ENCODE measurements at places on chromosomes 16 and 17. TPM values are rescaled to one million over a fixed set of nuclear protein-coding genes. Genes with fewer than 3 reads are reported as not detected.

- H3K27ac ChIP-seq, result no peak overlapping the region
- no peak for DNase-seq
Observed at GRCh38 chr16:81813648-81814047, 34.6 kb downstream of the PLCG2 start.

GRCh38 chr16:78375055-78375679 is 275.7 kb downstream of the WWOX start:
- no peak overlapping the region for H3K27ac ChIP-seq
- H3K27me3 ChIP-seq, result no peaks in the 10 kb centered on the region
- no peaks in the 10 kb centered on the region for H3K4me1 ChIP-seq
- DNase-seq, result no peak
- no peaks in the 10 kb centered on the region for H3K36me3 ChIP-seq

DNA sequence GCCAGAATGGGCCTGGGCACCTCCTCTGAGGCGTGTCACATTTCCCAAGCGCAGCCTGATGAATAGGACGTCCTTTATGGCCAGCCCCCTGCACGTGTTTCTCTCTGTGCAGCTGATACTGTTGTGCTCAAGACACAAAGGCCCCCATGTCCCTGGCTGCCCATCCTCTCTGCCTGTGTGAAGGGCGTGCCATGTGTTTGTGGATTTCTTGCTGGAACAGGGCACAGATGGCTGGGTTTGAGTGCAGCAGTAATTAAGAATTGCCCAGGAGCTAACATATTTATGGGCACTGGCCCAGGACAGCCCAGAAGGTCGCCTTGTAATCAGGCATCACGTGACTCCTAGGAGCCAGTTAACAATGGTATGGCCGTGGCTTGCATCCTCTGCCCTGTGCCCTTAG is 181.1 kb downstream of the CCDC182 start:
- DNase-seq, result no peak
- H3K4me3 ChIP-seq, result no peak overlapping the region
- H3K4me1 ChIP-seq, result no peaks in the 10 kb centered on the region

- no peaks in the 10 kb centered on the region for H3K27me3 ChIP-seq
- no peak for DNase-seq
- no peak overlapping the region for H3K4me3 ChIP-seq
- H3K4me1 ChIP-seq, result peaks cover 16% of the 10 kb centered on the region
Observed at GRCh38 chr17:64073771-64074703, 53.6 kb upstream of the ICAM2 start.

DNA sequence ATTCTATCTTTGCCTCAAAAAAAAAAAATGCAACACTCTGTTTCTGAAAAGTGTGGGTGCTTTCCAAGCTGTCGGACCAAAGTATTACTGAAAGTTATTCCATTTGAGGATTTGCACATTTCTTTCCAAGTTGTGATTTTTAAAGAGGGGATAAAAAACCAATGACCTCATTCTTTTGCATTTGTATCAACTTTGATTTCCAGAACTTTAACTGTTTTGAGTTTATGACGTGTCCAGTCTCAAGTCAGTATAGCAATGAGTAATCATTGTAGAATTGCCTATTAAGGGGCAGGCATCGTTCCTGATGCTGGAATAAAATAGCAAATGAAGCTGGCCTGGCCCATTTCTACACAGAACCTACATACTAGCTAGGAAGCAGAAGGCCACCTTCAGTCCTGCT is 229.6 kb upstream of the RBFOX1 start:
- H3K27ac ChIP-seq, result no peak overlapping the region
- no peak for DNase-seq
- no peaks in the 10 kb centered on the region for H3K27me3 ChIP-seq
- no peaks in the 10 kb centered on the region for H3K36me3 ChIP-seq

- H3K36me3 ChIP-seq, result peaks cover 19% of the 10 kb centered on the region
- DNase-seq, result no peak
- H3K4me1 ChIP-seq, result peaks cover 4% of the 10 kb centered on the region
Observed at GRCh38 chr16:50802961-50803360, 61.1 kb downstream of the CYLD start.

- H3K27ac ChIP-seq, result no peak overlapping the region
- no peak for DNase-seq
- H3K27me3 ChIP-seq, result no peaks in the 10 kb centered on the region
- no peak overlapping the region for H3K4me3 ChIP-seq
- no peaks in the 10 kb centered on the region for H3K36me3 ChIP-seq
- H3K4me1 ChIP-seq, result no peaks in the 10 kb centered on the region
Observed at GRCh38 chr16:17246268-17246885, 224.4 kb downstream of the XYLT1 start.

DNA sequence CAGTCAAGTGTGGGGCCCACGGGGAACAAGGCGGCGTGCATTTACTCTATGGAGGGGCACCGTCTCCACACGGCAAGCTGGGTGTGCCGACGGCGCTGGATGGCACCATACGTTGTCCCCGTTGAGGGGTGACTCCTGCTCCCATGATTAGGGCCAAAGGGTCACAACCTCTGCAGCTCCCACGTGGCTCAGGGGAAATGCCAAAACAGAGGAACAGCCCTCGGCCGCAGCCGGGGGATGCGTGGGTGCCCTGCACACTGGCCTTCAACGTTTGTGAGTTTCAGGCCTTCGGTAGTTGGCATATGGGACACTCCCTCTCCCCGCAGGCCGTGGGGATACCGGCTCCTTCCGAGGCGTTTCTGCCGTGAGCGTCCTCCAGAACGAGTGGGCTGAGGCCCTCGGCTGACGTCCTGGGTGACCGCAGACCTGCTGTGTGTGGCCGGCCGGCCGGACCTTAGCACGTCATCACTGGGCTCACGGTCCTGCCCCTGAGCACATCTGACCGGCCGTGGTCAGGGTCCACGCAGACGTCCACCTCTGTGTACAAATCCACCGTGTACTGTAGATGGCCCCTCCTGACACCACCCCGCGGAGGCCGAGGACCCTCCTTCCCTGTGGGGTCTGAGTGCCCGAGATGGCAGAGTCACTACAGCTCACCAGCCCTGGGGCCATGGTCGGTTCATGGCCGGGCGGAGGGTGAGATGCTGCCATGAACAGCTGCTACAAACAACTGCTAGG is 4.8 kb upstream of the METRNL start:
- H3K27me3 ChIP-seq, result no peaks in the 10 kb centered on the region
- no peaks in the 10 kb centered on the region for H3K36me3 ChIP-seq
- H3K4me3 ChIP-seq, result no peak overlapping the region
- H3K4me1 ChIP-seq, result peaks cover 39% of the 10 kb centered on the region
- H3K27ac ChIP-seq, result peak overlapping the region; percentile 40

GRCh38 chr16:89354325-89354724 is 136.0 kb downstream of the ANKRD11 start:
- H3K27me3 ChIP-seq, result no peaks in the 10 kb centered on the region
- no peak for DNase-seq
- no peaks in the 10 kb centered on the region for H3K36me3 ChIP-seq
- no peak overlapping the region for H3K4me3 ChIP-seq
- no peak overlapping the region for H3K27ac ChIP-seq

- no peaks in the 10 kb centered on the region for H3K36me3 ChIP-seq
- no peak for DNase-seq
- H3K27ac ChIP-seq, result no peak overlapping the region
- H3K27me3 ChIP-seq, result peaks cover 11% of the 10 kb centered on the region
Observed at GRCh38 chr17:6429266-6429665, 5.7 kb downstream of the AIPL1 start.

DNA sequence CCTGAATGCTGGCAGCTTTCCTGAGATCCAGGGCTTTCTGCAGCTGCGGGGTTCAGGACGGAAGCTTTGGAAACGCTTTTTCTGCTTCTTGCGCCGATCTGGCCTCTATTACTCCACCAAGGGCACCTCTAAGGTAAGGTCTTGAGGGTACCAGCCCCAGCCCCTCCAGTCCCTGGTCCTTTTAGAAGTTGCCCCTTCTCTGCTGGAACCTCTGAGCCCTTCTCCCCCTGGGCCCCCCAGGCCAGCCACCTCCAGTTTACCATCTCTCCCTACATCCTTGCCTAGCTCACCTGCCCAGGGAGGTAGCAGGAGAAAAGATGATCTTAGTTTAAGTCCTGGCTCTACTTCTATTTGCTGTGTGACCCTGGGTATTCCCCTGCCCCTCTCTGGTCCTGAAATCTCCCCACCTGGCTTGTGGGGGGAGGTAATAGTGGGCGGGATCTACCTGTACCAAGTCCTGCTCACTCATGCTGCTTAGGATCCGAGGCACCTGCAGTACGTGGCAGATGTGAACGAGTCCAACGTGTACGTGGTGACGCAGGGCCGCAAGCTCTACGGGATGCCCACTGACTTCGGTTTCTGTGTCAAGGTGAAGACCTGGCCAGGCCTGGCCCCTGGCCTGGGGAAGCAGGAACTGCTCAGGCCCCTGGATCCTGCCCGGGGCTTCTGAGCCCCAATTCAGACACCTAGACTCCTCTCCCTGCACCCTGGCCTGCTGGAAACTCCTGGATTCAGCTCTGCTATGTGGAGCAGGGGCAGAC is 6.5 kb downstream of the GRB7 start:
- H3K36me3 ChIP-seq, result peaks cover 24% of the 10 kb centered on the region
- peaks cover 27% of the 10 kb centered on the region for H3K4me1 ChIP-seq
- H3K27me3 ChIP-seq, result peaks cover 48% of the 10 kb centered on the region
- no peak overlapping the region for H3K4me3 ChIP-seq
- no peak overlapping the region for H3K27ac ChIP-seq

- DNase-seq, result peak; percentile 94
- H3K4me1 ChIP-seq, result peaks cover 67% of the 10 kb centered on the region
- no peaks in the 10 kb centered on the region for H3K27me3 ChIP-seq
- peak overlapping the region; percentile 93 for H3K27ac ChIP-seq
- peak overlapping the region; percentile 89 for H3K4me3 ChIP-seq
- peaks cover 12% of the 10 kb centered on the region for H3K36me3 ChIP-seq
Observed at GRCh38 chr16:29807426-29808218, 1.3 kb downstream of the MAZ start.

GRCh38 chr17:35069311-35069710 is 5.8 kb upstream of the RFFL start:
- no peak for DNase-seq
- H3K4me3 ChIP-seq, result no peak overlapping the region
- no peaks in the 10 kb centered on the region for H3K36me3 ChIP-seq
- H3K4me1 ChIP-seq, result peaks cover 5% of the 10 kb centered on the region
- H3K27me3 ChIP-seq, result no peaks in the 10 kb centered on the region
- no peak overlapping the region for H3K27ac ChIP-seq

- H3K27ac ChIP-seq, result no peak overlapping the region
- peaks cover 43% of the 10 kb centered on the region for H3K4me1 ChIP-seq
- H3K27me3 ChIP-seq, result no peaks in the 10 kb centered on the region
- no peak for DNase-seq
- no peak overlapping the region for H3K4me3 ChIP-seq
- no peaks in the 10 kb centered on the region for H3K36me3 ChIP-seq
Observed at GRCh38 chr17:43456661-43457361, 27.0 kb upstream of the DHX8 start.

DNA sequence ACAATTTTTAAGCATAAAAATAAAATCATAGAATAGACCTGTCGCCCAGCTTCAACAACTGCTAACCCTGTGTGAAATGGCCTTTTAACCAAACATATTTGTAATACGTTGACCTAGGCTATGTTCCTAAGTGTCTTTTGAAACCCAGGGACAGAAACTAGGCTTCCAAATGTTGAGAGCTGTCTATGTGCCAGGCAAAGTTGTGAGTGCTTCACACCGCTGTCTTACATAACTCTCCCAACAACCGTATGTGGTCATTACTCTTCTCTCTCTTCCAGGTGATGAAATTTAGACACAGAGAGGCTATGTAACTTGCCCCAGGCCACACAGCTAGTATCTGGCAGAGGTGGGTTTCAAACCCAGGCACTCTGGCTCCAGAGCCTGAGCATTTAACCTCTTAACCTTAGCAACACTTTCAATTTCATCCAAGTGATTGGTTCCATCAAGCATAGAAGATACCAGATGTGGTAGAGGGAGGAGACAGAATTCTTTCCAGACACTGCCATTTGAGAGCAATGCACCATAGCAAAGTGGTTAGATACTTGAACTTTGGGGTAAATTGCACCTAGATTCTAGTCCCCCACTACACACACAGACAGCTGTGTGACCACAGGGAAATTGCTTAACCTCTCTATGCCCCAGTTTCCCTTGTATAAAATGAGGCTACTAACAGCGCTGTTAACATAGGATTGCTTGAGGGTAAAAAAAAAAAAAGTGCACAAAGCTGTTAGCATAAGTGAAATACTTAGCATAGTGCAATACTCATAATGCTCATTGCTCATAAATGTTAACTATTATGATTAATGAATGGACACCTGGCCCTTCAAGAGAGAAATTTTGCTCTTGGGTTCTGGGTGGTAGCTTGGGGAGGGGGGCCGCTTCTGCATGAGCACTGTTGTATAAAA is 160.6 kb downstream of the IRX3 start:
- DNase-seq, result no peak
- no peaks in the 10 kb centered on the region for H3K27me3 ChIP-seq
- H3K36me3 ChIP-seq, result no peaks in the 10 kb centered on the region

GRCh38 chr17:34579017-34579946 is at the start of gene TMEM132E:
TMEM132E (plus strand) TSS chr17:34579582; CDS start chr17:34581077, 1,495 bp downstream.
- H3K36me3 ChIP-seq, result no peaks in the 10 kb centered on the region
- peaks cover 37% of the 10 kb centered on the region for H3K4me1 ChIP-seq
- H3K27me3 ChIP-seq, result peaks cover 98% of the 10 kb centered on the region
- DNase-seq, result no peak
- no peak within 1 kb of the TSS for H3K27ac ChIP-seq

ATP2C2 gene
- total RNA-seq, result 28.0 TPM

SSTR5 gene
- total RNA-seq, result not detected

CRAMP1 gene
- total RNA-seq, result 24.1 TPM

GPR139 gene
- total RNA-seq, result not detected

FOXL1 gene
- not detected for total RNA-seq

C17orf67 gene
- total RNA-seq, result 3.7 TPM

ABCA10 gene
- total RNA-seq, result 1.5 TPM

PIRT gene
- total RNA-seq, result not detected

Data from suprapubic skin (tissue), 4 donors.